ENCODE measurements at places on chromosomes 11 and 22.
A peak's percentile ranks its signal among the peaks of the same experiment; 100 is the strongest.

DNA sequence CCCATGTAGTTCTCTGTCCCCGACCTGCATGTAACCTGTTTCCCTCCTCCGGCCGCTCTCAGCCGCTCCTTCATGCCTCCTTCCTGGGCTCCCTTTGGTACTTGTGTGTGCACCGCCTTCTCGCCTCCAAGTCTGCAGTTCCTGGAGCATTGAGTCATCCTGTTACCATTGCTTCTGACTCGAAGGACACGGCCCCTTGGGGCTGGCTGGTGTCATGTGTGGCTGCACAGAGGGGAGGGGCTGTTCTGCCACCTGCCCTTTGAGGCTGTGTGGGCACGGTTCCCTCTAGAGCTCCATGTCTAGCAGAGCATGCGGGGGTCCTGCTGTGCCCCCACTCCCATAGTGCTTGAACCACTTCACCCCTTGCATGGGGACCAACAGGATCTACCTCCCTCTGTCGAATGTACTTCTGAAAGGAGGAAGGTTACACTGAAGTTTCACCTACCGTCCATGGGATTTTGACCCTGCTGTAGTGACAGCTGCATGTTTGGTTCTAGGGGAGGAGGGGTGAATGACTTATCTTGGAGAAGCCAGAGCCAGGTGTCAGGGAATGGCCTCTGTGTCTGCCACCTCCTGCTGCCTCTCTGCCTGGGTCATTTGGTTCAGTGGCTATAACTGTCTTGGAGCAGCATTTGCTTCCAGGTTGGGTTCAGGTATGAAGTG is 39.6 kb downstream of the BCR start:
- DNase-seq = peak; percentile 56

- DNase-seq = peak; percentile 66
Measured at GRCh38 chr11:11036848-11037732, 179.2 kb upstream of the ZBED5 start.

GRCh38 chr11:62489204-62489603 is 57.4 kb downstream of the AHNAK start:
- no peak for DNase-seq

GRCh38 chr11:118998388-118998717 is 415 bp downstream of the CENATAC start:
- no peak for DNase-seq

DNA sequence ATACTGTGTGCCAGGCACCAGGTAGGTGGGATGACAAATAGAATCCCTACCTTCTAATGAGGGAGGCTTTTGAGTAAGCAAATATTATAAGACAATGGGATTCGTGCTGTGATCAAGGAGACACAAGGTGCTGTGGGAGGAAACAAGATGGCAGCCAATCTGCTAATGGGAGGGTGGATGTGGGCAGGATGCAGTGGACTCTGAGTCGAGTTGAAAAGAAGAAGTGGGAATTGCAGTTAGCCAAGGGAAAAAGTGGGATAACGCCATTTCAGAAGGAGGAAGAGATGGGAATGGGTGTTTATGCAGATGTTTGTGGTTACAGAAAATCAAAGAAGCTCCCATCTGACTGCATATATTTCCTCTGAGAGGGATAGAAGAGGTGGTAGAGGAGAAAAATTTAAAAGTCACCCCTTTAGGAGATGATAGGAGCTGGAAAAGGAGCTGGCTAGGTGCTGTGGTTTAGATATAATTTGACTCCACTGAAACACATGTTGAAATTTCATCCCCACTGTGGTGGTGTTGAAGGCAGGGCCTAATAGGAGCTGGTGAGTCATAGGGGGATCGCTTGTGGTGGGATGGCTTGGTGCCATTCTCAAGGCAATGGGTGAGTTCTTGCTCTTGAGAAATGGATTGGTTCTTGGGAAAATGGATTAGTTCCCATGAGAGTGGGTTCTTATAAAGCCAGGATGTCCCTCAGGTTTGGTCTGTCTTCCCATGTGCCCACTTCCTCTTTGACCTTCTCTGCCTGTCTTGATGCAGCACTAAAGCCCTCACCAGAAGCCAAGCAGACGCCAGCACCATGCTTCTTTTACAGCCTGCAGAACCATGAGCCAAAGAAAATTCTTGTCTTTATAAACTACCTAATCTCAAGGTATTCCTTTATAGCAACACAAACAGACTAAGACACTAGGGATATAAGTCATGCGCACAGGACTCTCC is 30.0 kb upstream of the POU2AF1 start:
- no peak for DNase-seq

GRCh38 chr22:38471237-38471636 is 3.3 kb downstream of the KDELR3 start:
- DNase-seq = no peak

DNA sequence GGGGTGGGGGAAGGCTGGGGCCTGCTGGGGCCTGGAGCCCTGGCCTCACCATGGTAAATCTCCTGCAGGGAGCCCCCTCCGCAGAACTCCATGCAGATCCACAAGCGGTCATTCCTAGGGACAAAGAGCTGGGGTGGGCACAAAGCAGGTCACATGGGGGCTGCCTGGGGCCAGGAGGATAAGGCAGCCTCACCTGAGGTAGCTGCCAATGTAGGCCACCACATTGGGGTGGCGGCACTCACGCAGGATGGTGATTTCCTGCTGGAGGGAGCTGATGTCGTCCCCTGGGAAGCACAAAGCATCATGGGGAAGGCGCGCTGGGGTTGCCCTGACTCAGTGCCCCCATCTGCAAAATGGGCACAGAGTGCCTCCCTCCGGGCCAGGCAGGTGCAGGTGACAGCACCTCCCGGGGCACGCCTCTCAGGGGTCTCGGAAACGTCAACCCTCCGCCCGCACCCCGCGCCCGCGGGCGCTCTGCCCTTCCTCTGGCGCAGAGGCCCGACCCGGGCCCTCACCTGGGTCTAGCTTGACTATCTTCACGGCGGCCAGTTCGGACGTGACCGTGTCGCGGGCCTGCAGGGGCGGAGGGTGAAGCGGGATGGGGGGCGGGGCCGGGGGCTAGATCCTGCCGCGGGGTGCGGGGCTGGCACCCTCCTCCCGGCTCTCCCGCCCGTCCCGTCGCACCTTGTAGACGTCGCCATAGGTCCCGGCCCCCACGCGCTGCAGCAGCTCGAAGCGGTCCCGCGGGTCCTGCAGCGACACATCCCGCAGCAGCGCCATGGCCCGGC is 450 bp downstream of the MAP4K2 start:
- peak; percentile 49 for DNase-seq

DNA sequence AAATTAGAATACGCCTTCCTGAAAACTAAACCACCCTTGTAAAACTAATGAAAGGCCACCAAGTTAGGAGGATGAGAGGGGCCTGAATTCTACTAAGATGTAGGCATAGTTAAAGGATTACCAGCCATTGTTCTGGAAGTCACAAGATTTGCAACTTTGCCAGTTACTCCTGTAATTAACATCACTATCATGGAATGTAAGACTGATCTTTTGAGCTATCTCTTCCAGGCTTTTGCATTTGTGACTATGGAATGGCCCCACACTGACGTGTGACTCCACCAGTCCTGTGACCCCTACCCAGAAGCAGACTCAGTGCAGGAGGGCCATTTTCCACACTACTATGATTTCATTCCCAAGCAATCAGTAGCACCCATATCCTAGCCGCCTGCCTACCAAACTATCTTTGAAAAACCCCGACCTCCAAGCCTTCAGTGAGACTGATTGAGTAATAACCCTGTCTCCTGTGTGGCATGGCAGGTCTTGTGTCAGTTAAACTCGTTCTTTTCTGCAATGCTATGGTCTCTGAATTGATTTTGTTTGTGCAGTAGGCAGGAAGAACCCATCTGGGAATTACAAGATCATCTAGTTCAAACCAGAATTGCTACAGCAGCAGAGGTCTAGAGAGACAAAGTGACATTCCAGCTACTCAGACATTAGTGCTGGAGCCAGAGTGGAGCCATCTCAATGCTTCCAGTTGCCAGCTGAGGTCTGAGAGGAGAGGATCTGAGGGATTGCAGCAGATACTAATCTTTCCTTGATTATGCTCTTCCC is 1.9 kb upstream of the CTSF start:
- DNase-seq = no peak

- no peak for DNase-seq
Measured at GRCh38 chr11:19995145-19995544, 165.1 kb downstream of the DBX1 start.

DNA sequence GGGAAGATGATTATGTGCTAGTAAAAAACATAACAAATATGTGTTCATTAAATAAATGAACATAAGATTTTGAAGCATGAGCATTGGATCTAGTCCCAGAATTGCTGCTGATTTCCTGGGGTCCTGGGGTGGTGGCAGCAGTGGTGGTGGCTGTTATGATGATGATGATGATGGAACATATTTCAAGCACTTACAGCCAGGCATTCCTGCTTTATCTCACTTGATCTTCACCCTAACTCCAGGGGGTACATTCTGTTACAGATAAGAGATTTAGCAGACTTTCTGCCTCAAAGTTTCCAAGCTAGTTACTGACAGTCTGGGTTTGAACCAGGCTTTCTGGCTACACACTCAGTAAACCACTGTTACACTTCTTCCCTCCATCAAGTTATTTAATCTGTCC is 5.2 kb downstream of the TRAPPC4 start:
- DNase-seq = peak; percentile 2

DNA sequence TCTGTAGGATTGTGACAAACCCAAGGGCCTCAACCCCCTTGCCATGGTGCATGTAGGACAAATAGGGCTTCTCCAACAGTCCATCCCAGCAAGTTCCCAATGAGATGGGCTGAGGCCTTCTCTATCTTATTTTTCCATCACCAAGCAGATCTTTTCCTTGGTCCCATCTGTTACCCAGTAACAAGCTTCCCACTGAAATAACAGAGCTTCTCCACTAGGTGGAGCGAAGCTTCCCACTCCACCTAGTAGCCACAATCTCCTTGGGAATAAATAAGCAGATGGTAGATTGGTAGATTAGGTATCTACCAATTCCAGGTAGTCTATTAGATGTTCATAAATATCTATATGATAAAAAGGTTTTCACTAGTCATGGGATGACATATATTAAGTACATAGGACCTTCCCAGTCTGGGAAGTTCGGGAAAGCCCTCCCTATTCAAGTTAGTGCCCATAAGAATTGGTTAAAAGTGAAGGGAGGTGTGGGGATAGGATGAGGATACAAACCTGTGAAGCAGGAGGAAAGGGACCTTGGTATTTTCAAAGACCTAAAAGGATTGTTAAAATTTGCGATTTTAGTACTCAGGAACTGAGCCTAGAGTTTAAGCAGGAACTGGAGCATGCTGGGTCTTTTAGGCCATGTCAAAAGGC is 5.9 kb upstream of the OR52L1 start:
- peak; percentile 43 for DNase-seq

DNA sequence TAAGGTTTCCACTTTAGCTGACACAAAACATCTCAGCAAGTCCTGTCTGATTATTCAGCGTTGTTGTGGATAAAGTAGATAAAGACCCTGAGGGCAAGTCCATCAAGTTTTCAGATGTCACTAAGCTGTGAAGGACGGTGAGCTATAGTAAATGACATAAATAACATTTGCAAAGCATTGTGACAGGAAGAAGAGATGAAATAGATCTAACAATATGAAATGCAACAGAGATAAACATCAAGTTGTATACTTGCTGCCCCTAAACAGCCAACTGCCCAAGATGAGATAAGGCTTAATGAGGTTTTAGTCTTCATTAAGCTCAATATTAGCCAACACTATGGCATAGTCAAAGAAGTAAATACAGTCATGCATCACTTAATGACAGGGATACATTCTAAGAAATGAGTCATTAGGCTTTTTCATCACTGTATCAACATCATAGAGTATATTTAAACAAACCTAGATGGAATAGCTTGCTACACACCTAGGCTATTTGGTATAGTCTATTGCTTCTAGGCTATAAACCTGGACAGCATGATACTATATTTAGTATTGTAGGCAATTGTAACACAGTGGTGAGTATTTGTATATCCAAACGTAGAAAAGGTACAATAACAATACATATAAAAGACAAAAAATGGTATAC is 625.1 kb upstream of the ANO5 start:
- DNase-seq = no peak

- DNase-seq = no peak
Measured at GRCh38 chr11:23778971-23779370, 717.9 kb upstream of the LUZP2 start.

GRCh38 chr11:117256573-117256972 is 24.1 kb downstream of the RNF214 start:
- no peak for DNase-seq

GRCh38 chr11:130486391-130486836 is 38.0 kb downstream of the ADAMTS15 start:
- DNase-seq = no peak

DNA sequence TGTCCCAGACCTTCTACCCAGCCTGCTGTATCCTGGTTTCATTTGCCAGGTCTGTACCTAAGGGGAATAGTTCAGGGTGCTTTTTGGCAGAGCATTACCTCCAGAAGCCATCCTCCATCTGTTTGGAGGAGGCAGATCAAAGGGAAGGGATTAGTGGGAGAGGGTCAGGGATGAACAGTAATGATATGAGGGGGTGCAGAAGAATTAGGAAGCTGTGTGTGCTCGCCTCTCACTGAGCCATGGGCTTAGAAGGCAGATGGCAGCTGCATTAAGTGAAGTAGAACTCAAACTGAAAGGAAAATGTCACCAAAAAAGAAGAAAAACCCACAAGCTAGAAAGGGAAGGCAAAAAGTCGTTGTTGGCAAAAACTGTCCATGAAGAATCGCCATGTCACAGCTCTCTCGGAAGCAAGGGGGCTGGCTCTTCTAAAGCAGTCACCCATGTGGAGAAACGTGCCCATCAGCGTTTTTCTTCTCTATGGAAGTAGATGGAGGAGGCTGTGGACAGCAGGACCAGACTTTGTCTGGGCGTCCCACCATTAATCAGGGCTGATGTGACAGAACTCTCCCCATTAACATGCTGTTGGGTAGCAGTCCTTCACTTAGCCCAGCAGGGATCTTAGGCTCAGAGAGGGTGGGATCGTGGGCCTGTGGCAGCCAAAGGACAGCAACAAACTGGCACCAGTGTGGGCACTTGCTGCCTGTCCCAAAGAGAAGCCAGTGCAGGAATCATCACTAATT is 46.8 kb downstream of the CEP164 start:
- DNase-seq = no peak

- no peak for DNase-seq
Measured at GRCh38 chr22:21041937-21042336, 3.8 kb upstream of the LRRC74B start.

- peak; percentile 9 for DNase-seq
Measured at GRCh38 chr11:105034813-105035620, at the start of gene CASP1. Gene CASP1, minus strand, starts transcription at chr11:105035144. Its CDS starts 31 bp downstream, at chr11:105035113.

DNA sequence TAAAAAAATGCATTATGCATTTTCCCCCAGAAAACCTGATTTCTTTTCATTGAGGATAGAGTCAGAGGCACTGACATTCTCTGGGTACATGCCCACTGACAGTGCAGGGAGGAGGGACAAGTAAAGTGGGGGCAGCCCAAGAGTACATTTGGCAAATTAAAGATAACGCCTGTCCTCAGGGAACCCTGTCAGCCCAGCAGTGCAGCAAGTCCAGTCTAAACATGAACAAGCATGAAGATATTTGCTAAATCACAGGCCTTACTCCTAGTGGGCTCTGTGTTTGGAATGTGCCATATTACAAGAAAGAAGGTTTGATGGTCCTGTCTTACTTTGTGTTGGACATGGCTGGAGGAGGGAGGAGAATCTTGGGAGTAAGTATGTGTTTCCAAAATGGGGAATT is 37.9 kb downstream of the AMOTL1 start:
- DNase-seq = no peak

GRCh38 chr11:1358286-1358685 is 31.4 kb upstream of the BRSK2 start:
- DNase-seq = no peak

GRCh38 chr22:34108168-34108567 is 187.9 kb upstream of the LARGE1 start:
- DNase-seq = no peak

Data from GM13977 (cell line).